ENCODE measurements at places on chromosomes 12 and 14.

- H3K36me3 ChIP-seq: no peaks in the 10 kb centered on the region
- DNase-seq: no peak
- H3K4me1 ChIP-seq: peaks cover 8% of the 10 kb centered on the region
- H3K4me3 ChIP-seq: no peak overlapping the region
These were observed 2.7 kb downstream of the SHMT2 start for GRCh38 chr12:57232156-57232756.

GRCh38 chr14:86933460-86933859, 1059.5 kb downstream of the GALC start:
- no peak for DNase-seq
- H3K36me3 ChIP-seq: no peaks in the 10 kb centered on the region
- no peak overlapping the region for H3K4me3 ChIP-seq
- H3K4me1 ChIP-seq: no peaks in the 10 kb centered on the region
- H3K27me3 ChIP-seq: no peaks in the 10 kb centered on the region
- H3K27ac ChIP-seq: no peak overlapping the region

GRCh38 chr14:97776890-97777558, 979.8 kb downstream of the VRK1 start:
- DNase-seq: no peak
- no peaks in the 10 kb centered on the region for H3K36me3 ChIP-seq
- H3K27me3 ChIP-seq: no peaks in the 10 kb centered on the region
- no peaks in the 10 kb centered on the region for H3K4me1 ChIP-seq

DNA sequence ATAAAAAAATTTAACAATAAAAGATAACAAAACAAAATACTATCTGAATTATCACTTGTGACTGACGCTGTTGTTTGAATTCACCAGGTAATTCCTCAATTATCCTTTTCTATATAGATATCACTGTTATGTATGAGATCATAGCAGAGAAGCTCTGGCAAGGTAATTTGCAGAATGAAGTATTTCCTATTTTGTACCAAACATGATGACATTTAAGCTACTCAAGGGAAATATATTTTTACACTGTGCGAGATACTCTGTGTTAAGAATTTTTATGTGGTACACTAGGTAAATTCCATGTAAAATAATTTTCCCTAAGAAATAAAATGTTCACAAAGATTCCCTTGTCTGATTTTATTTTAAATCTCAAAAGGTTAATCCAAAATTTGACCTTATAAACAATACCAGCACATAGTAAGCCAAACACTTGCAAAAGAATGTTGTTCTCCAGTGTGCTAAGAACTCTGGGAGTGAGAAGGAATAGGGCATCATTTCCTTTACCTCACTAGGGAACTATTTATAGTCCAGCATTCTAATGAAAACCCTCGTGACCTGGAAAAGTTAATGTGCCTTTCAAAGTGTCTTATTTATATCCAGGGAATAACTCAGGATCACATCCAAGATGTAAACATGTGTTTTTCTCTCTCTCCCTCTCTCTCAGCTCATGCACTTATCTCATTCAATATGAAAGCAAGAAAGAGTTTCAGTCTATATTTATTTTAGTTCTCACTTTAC, 115.2 kb upstream of the RAP1B start:
- H3K4me3 ChIP-seq: no peak overlapping the region
- DNase-seq: no peak
- 0 out of 2 replicates have a peak, but pooled peaks cover 6% of the 10 kb centered on the region for H3K4me1 ChIP-seq

DNA sequence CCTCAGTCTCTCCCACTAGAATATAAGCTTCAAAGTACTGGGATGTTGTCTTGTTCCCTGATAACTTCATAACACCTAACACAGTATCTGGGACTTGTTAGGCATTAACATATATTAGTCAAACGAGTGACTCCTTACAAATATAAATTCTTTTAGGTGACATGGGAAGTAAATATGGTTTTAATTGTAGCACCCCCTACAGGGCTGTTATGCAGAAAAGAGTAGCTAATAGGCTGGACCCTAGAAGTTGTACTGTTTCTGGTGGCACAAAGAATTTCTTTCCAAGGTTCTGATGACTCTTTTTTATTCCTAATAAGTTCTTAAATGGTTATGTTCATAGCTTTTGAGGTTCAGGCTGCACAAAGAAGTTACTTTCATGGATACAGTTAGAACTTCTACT, 29.8 kb downstream of the GPATCH2L start:
- H3K27me3 ChIP-seq: no peaks in the 10 kb centered on the region
- H3K4me3 ChIP-seq: no peak overlapping the region
- peaks cover 10% of the 10 kb centered on the region for H3K36me3 ChIP-seq
- no peak overlapping the region for H3K27ac ChIP-seq

- H3K4me3 ChIP-seq: no peak overlapping the region
- H3K36me3 ChIP-seq: no peaks in the 10 kb centered on the region
- H3K27ac ChIP-seq: no peak overlapping the region
- DNase-seq: no peak
These were observed 16.9 kb downstream of the ETV6 start for GRCh38 chr12:11666131-11667050.

GRCh38 chr12:100610666-100611430, 37.4 kb downstream of the GAS2L3 start:
- no peaks in the 10 kb centered on the region for H3K27me3 ChIP-seq
- peaks cover 7% of the 10 kb centered on the region for H3K36me3 ChIP-seq
- no peaks in the 10 kb centered on the region for H3K4me1 ChIP-seq
- H3K4me3 ChIP-seq: no peak overlapping the region

DNA sequence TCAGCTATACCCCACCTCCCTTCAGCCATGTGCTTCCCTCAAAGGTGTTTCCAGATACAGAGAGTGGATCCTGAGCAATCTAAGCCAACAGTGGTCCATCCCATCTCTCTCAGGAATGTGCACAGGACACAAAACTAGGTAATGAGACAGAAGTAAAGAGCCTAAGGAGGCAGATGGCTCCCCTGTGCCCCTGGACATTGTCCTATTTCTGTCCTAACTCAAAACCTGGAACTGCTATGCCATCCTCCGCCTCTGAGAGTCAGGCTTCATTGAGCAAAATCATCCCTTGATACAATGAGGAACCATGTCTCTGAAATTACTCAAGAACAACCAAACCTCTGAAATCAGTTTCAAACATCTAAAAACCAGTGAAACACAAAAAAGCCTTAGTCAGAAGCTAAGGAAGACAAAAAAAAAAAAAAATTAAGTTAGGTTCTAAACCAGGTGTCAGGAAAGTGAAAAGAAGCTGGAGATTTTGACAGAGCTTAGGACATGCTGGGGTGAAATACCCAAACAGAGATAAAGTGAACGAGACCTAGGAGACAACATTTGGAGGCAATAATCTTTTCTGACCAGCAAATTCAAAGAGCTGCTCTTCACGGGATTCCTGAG, 200.3 kb upstream of the PLEKHG7 start:
- no peaks in the 10 kb centered on the region for H3K4me1 ChIP-seq
- H3K4me3 ChIP-seq: no peak overlapping the region
- H3K27me3 ChIP-seq: no peaks in the 10 kb centered on the region
- no peak overlapping the region for H3K27ac ChIP-seq

GRCh38 chr12:51994539-51994820, 12.3 kb upstream of the TAMALIN start:
- no peak for DNase-seq
- H3K4me3 ChIP-seq: no peak overlapping the region
- H3K4me1 ChIP-seq: no peaks in the 10 kb centered on the region
- H3K27ac ChIP-seq: no peak overlapping the region
- H3K27me3 ChIP-seq: no peaks in the 10 kb centered on the region

- no peak for DNase-seq
- no peak overlapping the region for H3K4me3 ChIP-seq
- no peaks in the 10 kb centered on the region for H3K27me3 ChIP-seq
- H3K4me1 ChIP-seq: no peaks in the 10 kb centered on the region
- no peaks in the 10 kb centered on the region for H3K36me3 ChIP-seq
These were observed 142.8 kb downstream of the NUAK1 start for GRCh38 chr12:105995961-105996431.

DNA sequence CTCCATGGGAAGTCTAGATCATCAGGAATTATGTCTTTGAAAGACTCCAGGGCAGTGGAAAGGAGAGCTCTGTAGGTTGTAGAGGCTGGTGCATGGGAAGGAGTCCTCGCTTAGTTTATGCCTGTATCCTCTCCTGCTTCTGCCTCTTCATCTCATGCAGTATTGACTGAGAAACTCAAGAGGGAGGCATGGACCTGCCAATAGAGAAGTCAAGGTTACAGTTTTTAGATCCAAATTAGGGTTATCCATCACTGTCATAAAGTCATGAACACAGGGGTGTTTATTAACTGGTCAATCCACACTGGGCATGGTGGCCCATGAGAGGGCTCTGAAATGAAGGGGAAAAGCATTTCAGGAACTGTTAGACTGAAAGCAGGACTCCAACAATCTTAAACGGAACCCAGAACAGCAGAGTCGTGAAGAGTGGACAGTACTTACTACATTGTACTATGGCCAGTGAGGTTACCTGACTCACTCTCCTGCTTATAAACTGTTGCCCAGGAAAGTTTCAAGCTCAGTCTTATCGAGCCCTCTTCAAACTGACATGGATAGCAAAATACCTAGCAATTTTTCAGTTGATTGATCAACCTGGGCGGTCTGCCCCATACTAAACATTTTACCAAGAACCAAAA, 30.1 kb upstream of the DHRS7 start:
- H3K27me3 ChIP-seq: no peaks in the 10 kb centered on the region
- DNase-seq: no peak
- no peak overlapping the region for H3K27ac ChIP-seq
- no peaks in the 10 kb centered on the region for H3K36me3 ChIP-seq

GRCh38 chr12:121025442-121026226, 9.3 kb upstream of the C12orf43 start:
- H3K27me3 ChIP-seq: no peaks in the 10 kb centered on the region
- no peak overlapping the region for H3K4me3 ChIP-seq
- H3K27ac ChIP-seq: no peak overlapping the region
- no peaks in the 10 kb centered on the region for H3K4me1 ChIP-seq

- no peaks in the 10 kb centered on the region for H3K36me3 ChIP-seq
- H3K27ac ChIP-seq: no peak overlapping the region
- H3K4me1 ChIP-seq: no peaks in the 10 kb centered on the region
- H3K4me3 ChIP-seq: no peak overlapping the region
- H3K27me3 ChIP-seq: no peaks in the 10 kb centered on the region
- DNase-seq: no peak
These were observed 65.8 kb downstream of the RESF1 start for GRCh38 chr12:32024884-32025592.

- no peaks in the 10 kb centered on the region for H3K4me1 ChIP-seq
- no peak for DNase-seq
- no peak overlapping the region for H3K27ac ChIP-seq
- no peaks in the 10 kb centered on the region for H3K36me3 ChIP-seq
These were observed 210.8 kb upstream of the BTG1 start for GRCh38 chr12:92356425-92356824.

DNA sequence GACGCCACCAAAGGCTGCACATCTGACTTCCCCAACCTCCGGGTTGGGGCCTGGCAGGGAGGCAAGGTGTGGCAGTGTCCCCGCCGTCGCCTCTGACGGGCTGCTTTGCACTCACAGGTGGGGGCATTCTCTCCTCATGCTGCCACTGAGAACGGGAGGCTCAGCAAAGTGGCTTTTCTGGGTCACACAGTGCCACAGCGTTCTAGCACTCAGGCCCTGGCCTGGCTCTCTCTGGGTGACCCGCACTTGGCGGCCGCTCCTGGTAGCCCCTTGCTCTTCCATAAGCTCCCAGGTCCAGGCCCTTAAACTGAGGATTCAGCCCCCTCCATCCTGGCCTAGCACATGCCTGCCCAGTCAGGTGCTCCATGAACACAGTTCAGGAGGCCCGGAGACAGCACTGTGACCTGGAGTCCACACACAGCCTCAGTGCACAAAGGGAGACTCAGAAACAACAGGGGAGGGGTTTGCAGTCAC, 25.2 kb downstream of the SERPINA1 start:
- no peaks in the 10 kb centered on the region for H3K4me1 ChIP-seq
- no peak for DNase-seq
- no peaks in the 10 kb centered on the region for H3K36me3 ChIP-seq

GRCh38 chr12:117724543-117724942, 244.2 kb downstream of the KSR2 start:
- no peaks in the 10 kb centered on the region for H3K36me3 ChIP-seq
- H3K27me3 ChIP-seq: peaks cover 6% of the 10 kb centered on the region

- no peak overlapping the region for H3K27ac ChIP-seq
- no peaks in the 10 kb centered on the region for H3K27me3 ChIP-seq
- no peak overlapping the region for H3K4me3 ChIP-seq
- no peaks in the 10 kb centered on the region for H3K4me1 ChIP-seq
- DNase-seq: no peak
These were observed 12.1 kb upstream of the OR6J1 start for GRCh38 chr14:22656226-22656625.

- no peaks in the 10 kb centered on the region for H3K27me3 ChIP-seq
- H3K36me3 ChIP-seq: no peaks in the 10 kb centered on the region
These were observed 7.8 kb downstream of the PGF start for GRCh38 chr14:74947353-74948227.

DNA sequence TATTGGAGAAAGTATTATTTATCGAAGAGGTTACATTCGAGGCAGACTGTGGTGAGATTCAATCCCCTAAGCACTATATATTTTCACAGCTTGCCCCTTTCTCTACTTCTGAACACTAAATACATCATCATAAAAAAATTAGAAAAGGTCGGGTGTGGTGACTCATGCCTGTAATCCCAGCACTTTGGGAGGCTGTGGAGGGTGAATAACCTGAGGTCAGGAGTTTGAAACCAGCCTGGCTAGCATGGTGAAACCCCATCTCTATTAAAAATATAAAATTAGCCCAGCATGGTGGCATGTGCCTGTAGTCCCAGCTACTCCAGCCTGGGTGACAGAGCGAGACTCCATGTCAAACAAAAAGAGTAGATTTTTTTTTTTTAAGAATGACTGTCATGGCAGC, 70.6 kb upstream of the MYF6 start:
- no peaks in the 10 kb centered on the region for H3K36me3 ChIP-seq
- no peaks in the 10 kb centered on the region for H3K4me1 ChIP-seq
- no peak for DNase-seq
- no peaks in the 10 kb centered on the region for H3K27me3 ChIP-seq

GRCh38 chr14:103155826-103156394, 32.6 kb downstream of the TNFAIP2 start:
- no peak for DNase-seq
- H3K4me3 ChIP-seq: no peak overlapping the region

GRCh38 chr14:105013150-105013785, 7.6 kb downstream of the CDCA4 start:
- no peak for DNase-seq
- H3K4me3 ChIP-seq: no peak overlapping the region
- H3K27ac ChIP-seq: peak overlapping the region; percentile 71
- peaks cover 9% of the 10 kb centered on the region for H3K36me3 ChIP-seq
- H3K27me3 ChIP-seq: no peaks in the 10 kb centered on the region

- H3K27ac ChIP-seq: no peak overlapping the region
- no peaks in the 10 kb centered on the region for H3K36me3 ChIP-seq
- H3K4me3 ChIP-seq: no peak overlapping the region
- no peaks in the 10 kb centered on the region for H3K4me1 ChIP-seq
These were observed 41.3 kb upstream of the EIF5 start for GRCh38 chr14:103292426-103293374.

GRCh38 chr14:79658221-79658620, 553.1 kb downstream of the DIO2 start:
- H3K27ac ChIP-seq: no peak overlapping the region
- H3K4me3 ChIP-seq: no peak overlapping the region
- H3K27me3 ChIP-seq: no peaks in the 10 kb centered on the region
- H3K4me1 ChIP-seq: no peaks in the 10 kb centered on the region
- no peaks in the 10 kb centered on the region for H3K36me3 ChIP-seq
